ENCODE measurements at places on chromosomes 4 and X. TPM values are rescaled to one million over a fixed set of nuclear protein-coding genes. Genes with fewer than 3 reads are reported as not detected.

The BTC gene
- total RNA-seq: 0.25 TPM

The SMIM31 gene
- not detected for total RNA-seq

The PPA2 gene
- total RNA-seq: 83.7 TPM

The TENM3 gene
- 1.5 TPM for total RNA-seq

The SPATA18 gene
- 1.6 TPM for total RNA-seq

DNA sequence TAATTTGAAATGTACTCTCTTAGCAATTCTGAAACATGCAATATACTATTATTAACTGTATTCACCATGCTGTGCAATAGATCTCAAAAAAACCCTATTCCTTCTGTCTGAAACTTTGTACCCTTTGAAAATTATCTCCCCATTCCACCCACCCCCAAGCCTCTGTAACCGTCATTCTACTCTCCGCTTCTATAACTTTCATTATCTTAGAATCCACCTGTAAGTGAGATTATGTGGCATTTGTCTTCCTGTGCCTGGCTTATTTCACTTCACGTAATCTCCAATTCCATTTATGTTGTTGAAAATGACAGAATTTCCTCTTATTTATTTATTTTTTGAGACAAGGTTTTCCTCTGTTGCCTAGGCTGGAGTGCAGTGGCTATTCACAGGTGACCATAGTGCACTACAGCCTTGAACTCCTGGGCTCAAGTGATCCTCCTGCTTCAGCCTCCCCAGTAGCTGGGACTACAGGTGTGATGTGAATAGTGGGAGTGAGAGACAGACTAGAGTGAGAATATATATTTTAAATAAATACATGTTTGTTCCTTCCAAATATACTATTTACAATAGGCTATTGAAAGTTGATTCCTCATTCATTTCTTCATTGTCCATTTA lies 30.5 kb downstream of the VSIG4 start:
- no peaks in the 10 kb centered on the region for H3K27me3 ChIP-seq
- no peak overlapping the region for H3K27ac ChIP-seq
- DNase-seq: no peak
- no peaks in the 10 kb centered on the region for H3K36me3 ChIP-seq

DNA sequence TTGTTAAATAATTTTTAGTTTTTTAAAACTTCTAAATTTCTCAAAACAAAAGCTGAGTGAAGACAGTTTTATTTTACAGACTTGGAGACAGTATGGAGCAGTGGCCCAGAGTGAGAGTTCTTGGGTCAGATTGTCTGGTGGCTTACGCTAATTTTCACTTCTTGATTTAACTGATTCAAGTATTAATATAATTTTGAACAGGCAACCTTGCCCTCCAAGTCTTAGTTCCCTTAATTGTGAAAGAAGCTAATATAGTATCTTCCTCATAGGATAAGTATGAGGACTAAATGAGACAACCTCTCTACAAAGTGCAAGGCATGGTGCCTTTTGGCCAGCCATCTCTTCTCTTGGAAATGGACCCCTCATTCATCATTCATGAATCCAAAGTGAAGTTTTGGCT lies 25.4 kb downstream of the ATP7A start:
- no peak overlapping the region for H3K27ac ChIP-seq
- no peaks in the 10 kb centered on the region for H3K36me3 ChIP-seq
- no peak for DNase-seq
- no peak overlapping the region for H3K4me3 ChIP-seq

- H3K4me3 ChIP-seq: no peak overlapping the region
- H3K4me1 ChIP-seq: no peaks in the 10 kb centered on the region
- no peaks in the 10 kb centered on the region for H3K27me3 ChIP-seq
- no peak overlapping the region for H3K27ac ChIP-seq
- H3K36me3 ChIP-seq: no peaks in the 10 kb centered on the region
- DNase-seq: no peak
Measured at GRCh38 chr4:180794333-180794732, 1448.9 kb upstream of the TENM3 start.

GRCh38 chrX:50327235-50327634 lies 122.7 kb downstream of the CCNB3 start:
- no peak for DNase-seq
- no peaks in the 10 kb centered on the region for H3K27me3 ChIP-seq
- H3K4me3 ChIP-seq: no peak overlapping the region
- H3K4me1 ChIP-seq: no peaks in the 10 kb centered on the region
- H3K36me3 ChIP-seq: no peaks in the 10 kb centered on the region
- H3K27ac ChIP-seq: no peak overlapping the region
